ENCODE measurements at places on chromosomes 1 and 21.

GRCh38 chr1:201369209-201369608 is 8.3 kb downstream of the TNNT2 start:
- DNase-seq: no peak

GRCh38 chr1:110061341-110061740 is 9.1 kb downstream of the ALX3 start:
- DNase-seq: no peak

DNA sequence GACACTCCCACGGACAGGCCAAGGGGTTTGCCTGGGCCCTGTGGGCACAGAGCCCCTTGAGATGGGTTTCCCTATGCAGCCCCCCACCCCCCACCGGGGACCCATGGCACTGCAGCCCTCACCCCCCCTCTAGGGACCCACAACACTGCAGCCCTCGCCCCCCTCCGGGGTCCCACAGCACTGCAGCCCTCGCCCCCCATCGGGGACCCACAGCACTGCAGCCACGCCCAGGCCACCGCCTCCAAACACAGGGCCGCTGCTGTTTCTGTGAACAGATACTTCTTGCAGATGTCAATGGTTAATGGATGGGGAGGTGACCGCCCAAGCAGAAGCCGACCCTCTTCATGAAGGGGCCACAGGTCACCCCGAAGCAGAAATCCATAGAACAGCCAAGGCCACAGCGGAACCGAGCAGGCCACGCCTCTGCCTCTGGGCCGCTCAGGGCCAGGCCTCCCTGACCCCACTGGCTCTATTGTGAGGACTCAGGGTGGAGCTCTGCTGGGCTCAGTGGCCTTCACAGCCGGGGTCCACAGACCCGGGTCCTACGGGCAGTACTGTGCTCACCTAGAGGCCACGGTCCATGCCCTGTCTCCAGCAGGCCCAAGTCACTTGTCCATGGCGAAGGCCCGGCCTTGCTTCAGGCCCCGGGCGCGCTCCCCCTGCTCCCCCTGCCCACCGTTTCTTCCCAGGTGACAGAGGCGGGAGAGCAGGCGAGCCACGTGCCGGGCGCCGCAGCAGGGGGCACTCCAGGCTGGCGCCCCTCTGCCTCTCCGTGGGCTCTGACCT is 4.1 kb upstream of the POFUT2 start:
- no peak for DNase-seq

- DNase-seq: peak; percentile 76
Measured at GRCh38 chr1:10415211-10415930, 14.9 kb upstream of the CENPS start.

GRCh38 chr1:162003061-162003829 is 20.4 kb downstream of the OLFML2B start:
- DNase-seq: peak; percentile 96

DNA sequence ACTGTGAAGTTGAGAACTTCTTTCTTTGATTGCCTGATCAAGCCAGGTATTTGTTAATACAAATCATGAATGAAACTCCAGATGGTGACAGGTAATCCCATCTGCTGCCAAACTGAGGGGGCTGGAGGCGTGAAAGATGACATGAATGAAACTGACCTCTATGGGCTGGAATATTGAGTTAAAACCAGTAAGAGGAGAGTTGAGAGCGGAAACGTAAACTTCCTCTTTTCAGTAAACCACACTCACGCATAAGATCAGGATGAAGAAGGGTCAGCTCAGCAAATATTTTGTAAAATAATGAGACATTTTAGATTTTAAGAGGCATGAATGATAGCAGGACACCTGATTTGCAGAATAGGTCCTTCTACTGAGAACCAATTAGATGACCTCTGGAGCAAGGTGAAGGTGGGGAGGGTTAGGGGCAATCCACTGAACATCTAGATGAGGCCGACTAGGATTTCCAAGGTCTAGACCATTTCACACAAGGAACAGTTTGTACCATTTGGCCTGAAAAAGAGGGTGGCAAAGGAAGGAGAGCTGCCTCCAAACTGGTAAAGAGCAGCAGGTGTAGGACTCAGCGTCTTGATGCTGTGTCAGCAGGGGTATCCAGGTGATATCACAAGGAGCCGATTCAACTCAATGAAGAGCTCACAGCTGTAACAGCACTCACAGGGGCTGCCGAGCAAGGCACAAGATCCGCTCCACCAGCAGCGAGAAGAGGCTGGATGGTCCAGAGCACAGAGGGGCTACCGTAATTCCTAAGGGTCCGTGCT is 132.6 kb downstream of the NTPCR start:
- DNase-seq: no peak

GRCh38 chr1:183609313-183609712 is 19.1 kb upstream of the NCF2 start:
- peak; percentile 81 for DNase-seq

DNA sequence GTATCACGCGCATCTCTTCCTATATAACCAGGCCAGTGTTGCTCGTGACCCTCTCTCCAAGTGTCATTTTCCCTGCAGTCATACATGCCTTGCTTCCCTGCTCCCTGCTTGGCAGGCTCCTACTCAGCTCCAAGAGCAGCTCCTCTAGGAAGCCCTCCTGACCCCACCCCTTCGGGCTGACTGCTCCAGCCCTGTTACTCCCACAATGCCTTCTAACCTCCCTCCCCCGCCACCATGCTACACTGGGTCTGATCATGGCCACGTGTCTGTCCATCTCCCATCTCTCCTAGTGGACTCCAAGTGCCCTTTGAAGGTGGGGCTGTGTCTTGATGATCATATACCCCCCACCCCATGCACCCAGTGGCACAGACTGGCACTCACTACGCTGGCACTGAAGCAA is 44.7 kb downstream of the MRPL37 start:
- DNase-seq: no peak

- DNase-seq: peak; percentile 32
Measured at GRCh38 chr1:199612976-199613774, 414.3 kb upstream of the NR5A2 start.

DNA sequence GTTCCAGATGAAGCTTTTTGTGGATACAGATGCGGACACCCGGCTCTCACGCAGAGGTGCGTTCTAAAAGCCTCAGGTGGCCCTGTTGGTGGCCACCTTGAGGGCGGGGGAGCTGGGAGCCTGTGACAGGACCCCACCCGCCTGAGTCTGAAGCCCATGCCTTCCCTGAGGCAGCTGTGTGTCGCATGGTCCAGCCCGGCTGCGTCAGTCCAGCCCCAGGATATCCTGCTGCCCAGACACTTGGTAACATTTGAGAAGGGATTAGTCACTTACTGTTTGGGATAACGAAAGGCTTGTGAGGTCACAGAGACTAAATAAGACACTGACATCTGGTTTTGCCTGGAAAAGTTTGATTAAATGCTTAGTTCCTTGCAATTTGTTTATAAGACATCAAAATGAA is 68.9 kb downstream of the UCK2 start:
- peak; percentile 82 for DNase-seq

DNA sequence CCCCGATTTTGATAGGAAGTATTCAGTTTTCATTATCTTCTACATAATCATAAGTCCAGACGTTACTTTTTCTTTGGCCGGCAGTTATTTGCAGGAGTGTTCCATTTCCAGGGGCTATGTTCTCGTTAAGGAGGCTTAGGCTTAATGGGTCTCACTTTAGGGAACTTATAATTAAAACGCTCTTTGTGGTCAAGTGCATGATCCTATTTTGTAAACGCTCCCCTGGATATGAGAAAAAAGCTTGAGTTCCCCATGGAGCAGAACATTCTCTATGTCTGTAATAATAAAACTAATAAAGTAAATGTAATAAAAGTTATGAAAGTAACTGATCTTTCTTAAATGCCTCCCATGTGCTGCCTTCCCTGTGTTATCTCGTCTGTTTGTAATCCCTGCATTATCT is 48.7 kb upstream of the GPR153 start:
- no peak for DNase-seq

DNA sequence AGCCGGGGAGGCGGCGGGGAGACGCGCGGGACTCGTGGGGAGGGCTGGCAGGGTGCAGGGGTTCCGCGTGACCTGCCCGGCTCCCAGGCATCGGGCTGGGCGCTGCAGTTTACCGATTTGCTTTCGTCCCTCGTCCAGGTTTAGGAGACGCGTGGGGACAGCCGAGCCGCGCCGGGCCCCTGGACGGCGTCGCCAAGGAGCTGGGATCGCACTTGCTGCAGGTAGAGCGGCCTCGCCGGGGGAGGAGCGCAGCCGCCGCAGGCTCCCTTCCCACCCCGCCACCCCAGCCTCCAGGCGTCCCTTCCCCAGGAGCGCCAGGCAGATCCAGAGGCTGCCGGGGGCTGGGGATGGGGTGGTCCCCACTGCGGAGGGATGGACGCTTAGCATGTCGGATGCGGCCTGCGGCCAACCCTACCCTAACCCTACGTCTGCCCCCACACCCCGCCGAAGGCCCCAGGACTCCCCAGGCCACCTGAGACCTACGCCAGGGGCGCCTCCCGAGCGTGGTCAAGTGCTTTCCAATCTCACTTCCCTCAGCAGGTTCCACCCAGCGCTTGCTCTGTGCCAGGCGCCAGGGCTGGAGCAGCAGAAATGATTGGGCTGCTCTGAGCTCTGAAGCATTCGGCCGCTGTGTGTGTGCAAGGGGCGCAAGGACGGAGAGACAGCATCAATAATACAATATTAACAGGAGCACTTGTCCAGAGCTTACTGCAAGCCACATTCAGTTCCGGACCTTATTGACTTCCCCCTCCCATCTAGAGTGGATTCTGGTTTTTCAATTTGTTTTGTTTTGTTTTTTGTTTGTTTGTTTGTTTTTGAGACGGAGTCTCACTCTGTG is 10.3 kb downstream of the SIM2 start:
- DNase-seq: no peak

DNA sequence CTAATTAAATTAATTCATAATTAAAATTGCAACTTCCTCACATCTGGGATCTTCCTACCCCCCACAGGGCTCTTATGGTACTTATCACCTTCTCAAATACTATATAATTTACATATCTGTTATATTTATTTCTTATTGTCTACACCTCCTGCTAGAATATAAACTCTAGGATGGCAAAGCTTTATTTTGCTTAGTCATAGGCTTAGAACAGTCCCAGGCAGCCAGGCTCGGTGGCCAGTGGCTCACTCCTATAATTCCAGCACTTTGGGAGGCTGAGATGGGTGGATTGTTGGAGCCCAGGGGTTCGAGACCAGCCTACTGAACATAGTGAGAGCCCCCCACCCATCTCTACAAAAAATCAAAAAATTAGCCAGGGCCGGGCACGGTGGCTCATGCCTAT is 10.0 kb upstream of the VPS13D start:
- no peak for DNase-seq

- DNase-seq: peak; percentile 10
Measured at GRCh38 chr1:200665861-200666260, 3.8 kb downstream of the DDX59 start.

DNA sequence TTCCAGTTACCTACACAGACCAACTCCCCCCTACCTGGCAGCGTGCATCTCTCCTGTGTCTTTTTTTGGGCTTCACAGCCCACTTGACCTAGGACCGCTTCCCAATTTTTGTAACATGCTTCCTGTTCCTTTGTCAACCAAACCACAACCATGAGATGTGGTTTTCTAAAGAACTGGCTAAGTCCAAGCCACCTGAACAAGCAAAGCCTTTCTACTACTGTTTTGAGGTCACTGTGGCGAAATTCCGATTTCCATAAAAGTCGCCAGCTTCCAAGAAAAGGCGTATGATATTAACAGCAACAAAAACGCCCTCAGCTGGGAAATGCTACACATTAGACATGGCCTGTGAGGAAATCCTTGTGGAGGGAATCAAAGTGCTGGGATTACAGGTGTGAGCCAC is 12.7 kb upstream of the AK2 start:
- DNase-seq: no peak

GRCh38 chr1:18869847-18870594 is 10.6 kb upstream of the TAS1R2 start:
- no peak for DNase-seq

GRCh38 chr1:58898739-58899586 is 115.1 kb upstream of the JUN start:
- no peak for DNase-seq

- DNase-seq: no peak
Measured at GRCh38 chr1:218783916-218784315, 389.8 kb upstream of the LYPLAL1 start.

- DNase-seq: no peak
Measured at GRCh38 chr21:31609081-31609480, 50.4 kb upstream of the SOD1 start.

GRCh38 chr1:94660994-94661393 is 119.4 kb upstream of the F3 start:
- peak; percentile 29 for DNase-seq

GRCh38 chr1:1554926-1555915 is 14.8 kb upstream of the TMEM240 start:
- peak; percentile 70 for DNase-seq

DNA sequence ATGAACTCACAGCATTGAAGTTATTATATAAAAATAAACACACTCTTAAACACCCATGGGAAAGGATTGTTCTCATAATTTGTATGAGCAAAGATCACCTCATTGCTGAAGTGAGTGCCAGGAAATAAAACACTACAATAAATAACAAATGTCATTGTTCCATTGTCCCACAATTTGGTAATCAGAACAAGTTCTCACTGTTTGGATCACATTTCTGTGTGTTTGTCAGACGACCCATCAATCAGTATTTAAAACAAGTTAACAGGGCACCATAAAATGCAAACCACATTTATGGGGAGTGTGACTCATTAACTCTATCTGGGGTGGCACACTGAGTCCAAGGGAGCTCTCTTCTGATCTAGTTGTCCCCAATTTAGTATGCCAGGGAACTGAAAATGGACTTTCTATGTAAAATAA is 124.5 kb downstream of the PTPRC start:
- DNase-seq: peak; percentile 13

- DNase-seq: no peak
Measured at GRCh38 chr1:179968284-179968993, 13.8 kb downstream of the CEP350 start.

GRCh38 chr1:27574871-27575831 is 28.8 kb downstream of the AHDC1 start:
- DNase-seq: peak; percentile 84

DNA sequence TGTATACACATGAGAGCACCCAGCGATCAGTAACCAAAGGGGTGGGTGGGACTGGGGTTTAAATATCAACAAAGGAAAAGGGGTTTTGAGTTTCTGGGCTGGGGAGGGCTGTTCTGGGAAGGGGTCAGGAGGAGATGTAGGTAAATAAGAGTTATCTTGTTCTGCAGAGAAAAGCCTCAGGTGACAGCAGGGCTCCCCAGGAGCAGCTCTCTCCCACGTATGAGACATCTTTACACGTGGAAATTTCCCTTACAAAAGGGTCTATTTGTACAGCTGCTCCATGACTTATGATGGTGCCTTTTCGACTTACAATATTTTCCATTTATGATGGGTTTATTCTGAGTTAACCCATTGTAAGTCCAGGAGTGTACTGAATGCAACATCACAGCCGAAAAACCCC is 16.3 kb upstream of the PADI2 start:
- DNase-seq: no peak

GRCh38 chr1:192512426-192513162 is 63.0 kb upstream of the RGS1 start:
- DNase-seq: no peak
